Muscle of leg (tissue), 16 donors: ENCODE measurements at places on chromosomes 7 and 10. TPM values are rescaled to one million over a fixed set of nuclear protein-coding genes. Genes with fewer than 3 reads are reported as not detected.
A peak's percentile ranks its signal among the peaks of the same experiment; 100 is the strongest.

The WNT2 gene
- 0.30 TPM for polyA plus RNA-seq

- DNase-seq, result no peak
Observed at GRCh38 chr7:122726881-122727280, 24.2 kb upstream of the RNF148 start.

GRCh38 chr10:122373721-122374120 is 787 bp upstream of the PLEKHA1 start:
- DNase-seq, result peak; percentile 54

DNA sequence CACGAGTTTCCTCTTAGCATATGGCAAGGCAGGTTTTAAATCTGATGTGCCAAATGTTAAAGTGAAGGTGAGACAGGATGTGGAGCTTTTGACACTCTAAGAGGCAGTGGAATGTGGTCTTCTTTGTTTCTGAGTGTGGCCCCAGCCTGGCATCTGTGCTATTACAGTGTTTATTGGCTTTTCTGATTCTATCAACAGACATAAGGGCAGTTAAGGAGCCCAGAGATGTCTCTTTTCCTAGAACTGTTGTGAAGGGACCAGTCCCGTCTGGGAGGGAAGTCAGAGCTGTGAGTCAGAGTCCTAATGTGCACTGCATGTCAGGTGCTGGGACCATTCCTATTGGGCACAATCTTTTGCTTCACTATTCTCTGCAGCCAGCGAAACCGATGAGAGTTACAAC is 32.5 kb downstream of the TRUB1 start:
- no peak for DNase-seq

The SUN1 gene
- polyA plus RNA-seq, result 150 TPM

The GIMAP6 gene
- polyA plus RNA-seq, result 15.4 TPM
